ENCODE measurements at places on chromosomes 16 and 17.

GRCh38 chr17:80468781-80469493, 7.5 kb downstream of the NPTX1 start:
- no peak for DNase-seq

- DNase-seq = no peak
These were observed 36.7 kb downstream of the TK2 start for GRCh38 chr16:66513111-66513723.

- DNase-seq = no peak
These were observed 23.9 kb downstream of the PEMT start for GRCh38 chr17:17567631-17568030.

DNA sequence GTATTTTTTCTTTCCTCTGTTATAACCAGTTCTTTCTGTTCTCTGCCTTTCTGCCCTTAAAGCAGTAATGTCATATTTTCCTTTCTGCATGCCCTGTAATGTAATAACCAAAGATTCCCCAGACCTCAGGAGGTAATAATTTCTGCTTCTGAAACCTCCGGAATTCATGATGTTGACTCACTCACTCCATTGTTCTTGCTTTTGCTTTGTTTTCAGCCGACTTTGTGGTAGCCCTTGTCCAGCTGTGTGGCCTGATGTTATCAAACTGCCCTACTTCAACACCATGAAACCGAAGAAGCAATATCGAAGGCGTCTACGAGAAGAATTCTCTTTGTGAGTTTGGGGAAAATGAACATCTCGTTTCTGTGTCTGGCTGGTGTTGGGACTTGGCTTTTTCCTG, 55.9 kb downstream of the CDK12 start:
- no peak for DNase-seq

GRCh38 chr16:89237733-89238132, 20.2 kb downstream of the ZNF778 start:
- no peak for DNase-seq

- DNase-seq = no peak
These were observed 79.8 kb upstream of the GPR139 start for GRCh38 chr16:20153444-20153843.
